ENCODE measurements at places on chromosomes 11 and 22. TPM values are rescaled to one million over a fixed set of nuclear protein-coding genes. Genes with fewer than 3 reads are reported as not detected.
A peak's percentile ranks its signal among the peaks of the same experiment; 100 is the strongest.

NRXN2 gene
- total RNA-seq: 0.13 TPM

DNAJB7 gene
- not detected for total RNA-seq

VSIG10L2 gene
- total RNA-seq: not detected

RAB39A gene
- total RNA-seq: not detected

GRCh38 chr22:25025491-25026400 lies 73.2 kb downstream of the KIAA1671 start:
- no peak for DNase-seq

DNA sequence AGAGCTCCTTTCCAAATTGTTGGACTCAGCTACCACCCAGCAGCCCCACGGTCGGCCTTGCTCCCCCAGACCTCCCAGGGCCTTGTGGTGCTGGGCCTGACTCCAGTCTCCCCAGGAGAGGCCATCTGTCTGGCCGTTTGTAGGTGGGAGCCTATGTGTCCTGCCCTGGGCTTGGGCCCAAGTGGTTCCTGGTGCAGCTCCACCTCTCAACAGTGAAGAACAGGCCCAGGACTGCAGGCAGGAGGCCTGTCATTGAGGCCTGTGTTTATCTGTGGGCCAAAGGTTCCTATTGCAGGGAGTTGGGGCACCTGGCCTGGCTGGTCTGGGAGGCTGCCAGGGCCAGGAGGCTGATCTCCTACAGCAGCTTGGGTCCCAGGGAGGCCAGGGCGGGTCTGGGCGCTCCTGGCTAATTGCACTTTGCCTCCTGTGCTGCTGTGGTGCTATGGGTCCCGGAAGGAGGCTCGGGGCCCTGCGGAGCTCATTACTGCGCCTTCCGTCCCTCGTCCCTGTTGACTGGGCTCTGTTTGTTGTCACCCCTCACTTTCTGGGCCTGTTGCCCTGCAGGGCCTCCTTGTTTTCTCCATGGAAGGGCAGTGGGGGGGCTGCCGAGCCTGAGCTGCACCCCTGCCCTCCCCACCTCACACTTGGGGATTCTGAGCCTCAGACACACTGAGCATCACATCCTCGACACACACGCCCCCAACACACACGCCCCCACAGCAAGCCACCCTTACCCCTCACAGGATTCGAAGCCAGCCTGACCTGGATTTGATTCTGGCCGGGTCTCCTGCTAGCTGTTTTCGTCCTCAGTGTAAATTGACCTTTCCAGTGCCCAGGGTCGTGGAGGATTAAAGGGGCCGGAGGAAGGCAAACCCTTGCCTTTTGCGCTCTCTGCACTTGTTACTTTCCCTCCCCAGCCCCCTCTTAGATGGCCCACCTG lies 6.8 kb upstream of the OMP start:
- DNase-seq: no peak

- no peak for DNase-seq
Measured at GRCh38 chr11:116576526-116576925, 196.3 kb downstream of the BUD13 start.

- DNase-seq: peak; percentile 93
Measured at GRCh38 chr11:1852877-1853276, at the start of gene LSP1. LSP1 (plus strand) TSS chr11:1853084; CDS start chr11:1853145, 61 bp downstream.

DNA sequence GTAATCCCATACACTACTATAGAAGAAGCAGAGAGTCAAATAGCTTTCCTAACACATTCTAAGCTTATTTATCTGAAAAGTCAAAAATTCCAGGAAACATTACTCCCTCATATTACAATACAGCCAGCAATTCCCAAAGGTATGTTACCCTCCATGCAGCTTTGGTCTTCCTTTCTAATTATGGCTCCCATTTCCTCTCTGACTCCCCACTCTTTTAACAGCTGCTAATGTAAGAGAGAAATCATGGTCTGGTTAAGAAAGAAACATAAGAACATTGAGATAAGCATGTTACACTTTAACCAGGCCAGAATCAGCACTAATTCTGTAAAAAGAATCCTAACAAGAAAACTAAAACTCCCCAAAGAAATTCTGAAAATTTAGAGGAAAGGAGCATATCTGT lies 6.8 kb downstream of the PPP2R1B start:
- DNase-seq: no peak

- no peak for DNase-seq
Measured at GRCh38 chr11:1391165-1392075, 1.7 kb downstream of the BRSK2 start.

DNA sequence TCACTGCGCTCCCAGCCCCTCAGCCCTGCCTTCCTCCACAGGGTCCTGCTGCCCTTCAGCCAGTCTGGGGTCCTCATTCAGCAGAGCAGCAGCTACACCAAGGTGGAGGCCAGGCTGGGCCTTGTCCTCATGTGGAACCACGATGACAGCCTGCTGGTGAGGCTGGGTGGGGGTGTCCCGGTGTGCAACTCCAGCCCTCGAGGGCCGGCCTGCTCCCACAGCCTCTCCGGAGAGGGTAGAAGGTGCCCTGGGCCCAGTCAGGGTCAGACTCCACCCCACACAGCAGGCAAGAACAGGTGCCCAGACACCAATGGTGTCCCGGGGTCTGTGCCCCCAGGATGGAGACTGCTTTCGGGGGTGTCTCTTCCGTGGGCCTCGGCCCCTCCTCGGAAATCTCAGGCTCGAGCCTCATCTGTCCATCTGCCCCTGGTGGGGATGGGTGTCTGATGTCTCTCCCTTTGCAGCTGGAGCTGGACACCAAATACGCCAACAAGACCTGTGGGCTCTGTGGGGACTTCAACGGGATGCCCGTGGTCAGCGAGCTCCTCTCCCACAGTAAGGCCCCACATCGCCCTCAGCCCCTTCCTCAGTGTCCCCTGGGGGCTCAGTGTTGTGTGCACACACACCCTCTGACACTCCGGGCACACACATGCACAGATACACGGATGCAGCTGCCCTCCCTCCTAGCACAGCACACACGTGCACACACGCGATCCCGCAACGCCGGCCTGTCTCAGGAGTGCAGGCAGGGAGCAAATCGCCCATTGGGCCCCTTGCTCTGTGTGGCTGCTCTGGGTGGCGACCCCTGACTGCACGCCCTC lies 4.9 kb downstream of the MUC5AC start:
- DNase-seq: no peak

- DNase-seq: no peak
Measured at GRCh38 chr11:28526406-28526751, 418.2 kb downstream of the METTL15 start.

GRCh38 chr11:69277074-69277809 lies 16.7 kb upstream of the MYEOV start:
- DNase-seq: no peak

DNA sequence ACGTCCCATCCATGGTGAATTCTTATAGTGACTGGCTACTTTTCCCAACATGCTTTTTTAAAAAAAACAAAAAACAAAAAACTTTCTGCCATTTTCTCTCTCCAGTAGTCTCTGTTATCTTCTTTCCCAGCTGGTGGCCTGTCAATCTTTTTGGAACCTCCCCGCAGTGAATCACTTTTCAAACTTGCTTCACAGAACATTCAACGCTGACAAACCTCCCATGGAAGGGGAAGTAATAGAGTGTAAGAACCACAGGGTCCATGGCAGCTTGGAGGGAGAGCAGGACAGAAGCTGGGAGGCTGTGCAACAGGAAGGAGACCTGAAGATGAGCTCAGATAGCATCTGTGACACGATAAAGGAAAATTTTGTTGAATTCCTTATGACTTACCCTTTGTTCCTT lies 9.8 kb upstream of the CECR2 start:
- DNase-seq: no peak

GRCh38 chr11:134557571-134558257 lies 145.7 kb upstream of the B3GAT1 start:
- DNase-seq: peak; percentile 12

DNA sequence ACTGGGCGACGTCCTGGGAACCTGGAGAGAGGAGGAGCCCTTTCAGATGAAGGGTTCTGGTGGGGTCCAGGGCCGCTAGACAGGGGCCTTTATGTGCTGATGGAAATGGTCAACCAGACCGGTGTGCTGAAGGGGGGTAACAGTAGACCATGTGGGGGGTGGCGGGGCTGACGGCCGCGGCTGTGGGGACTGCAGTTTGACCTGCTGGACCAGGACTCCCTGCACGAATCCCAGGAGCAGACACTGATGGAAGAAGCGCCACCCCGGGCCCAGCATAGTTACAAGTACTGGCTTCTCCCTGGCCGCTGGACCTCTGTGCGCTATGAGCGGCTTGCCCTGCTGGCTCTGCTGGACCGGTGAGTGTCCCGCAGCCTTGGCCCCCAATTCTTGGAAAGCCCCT lies 6.4 kb downstream of the PCNX3 start:
- DNase-seq: no peak

GRCh38 chr11:62914416-62914815 lies 6.7 kb downstream of the CHRM1 start:
- DNase-seq: no peak

- DNase-seq: no peak
Measured at GRCh38 chr22:40654522-40655167, 18.1 kb upstream of the MRTFA start.

GRCh38 chr11:76747915-76748860 lies 35.0 kb upstream of the TSKU start:
- no peak for DNase-seq

Data from activated CD8-positive, alpha-beta T cell treated with anti-CD3 and anti-CD28 coated beads, Interleukin-2, amount 10 ng/mL, durations not matched to agents 7 days and 5 days (primary cell).